ENCODE measurements at places on chromosomes 4 and X.

- no peak for DNase-seq
Measured at GRCh38 chr4:29908276-29908675, 811.9 kb upstream of the PCDH7 start.

GRCh38 chr4:163071308-163071707 lies 95.4 kb downstream of the NAF1 start:
- no peak for DNase-seq

GRCh38 chr4:17528551-17529165 lies 13.7 kb downstream of the CLRN2 start:
- no peak for DNase-seq

- no peak for DNase-seq
Measured at GRCh38 chr4:14767142-14767541, 235.1 kb upstream of the CPEB2 start.

DNA sequence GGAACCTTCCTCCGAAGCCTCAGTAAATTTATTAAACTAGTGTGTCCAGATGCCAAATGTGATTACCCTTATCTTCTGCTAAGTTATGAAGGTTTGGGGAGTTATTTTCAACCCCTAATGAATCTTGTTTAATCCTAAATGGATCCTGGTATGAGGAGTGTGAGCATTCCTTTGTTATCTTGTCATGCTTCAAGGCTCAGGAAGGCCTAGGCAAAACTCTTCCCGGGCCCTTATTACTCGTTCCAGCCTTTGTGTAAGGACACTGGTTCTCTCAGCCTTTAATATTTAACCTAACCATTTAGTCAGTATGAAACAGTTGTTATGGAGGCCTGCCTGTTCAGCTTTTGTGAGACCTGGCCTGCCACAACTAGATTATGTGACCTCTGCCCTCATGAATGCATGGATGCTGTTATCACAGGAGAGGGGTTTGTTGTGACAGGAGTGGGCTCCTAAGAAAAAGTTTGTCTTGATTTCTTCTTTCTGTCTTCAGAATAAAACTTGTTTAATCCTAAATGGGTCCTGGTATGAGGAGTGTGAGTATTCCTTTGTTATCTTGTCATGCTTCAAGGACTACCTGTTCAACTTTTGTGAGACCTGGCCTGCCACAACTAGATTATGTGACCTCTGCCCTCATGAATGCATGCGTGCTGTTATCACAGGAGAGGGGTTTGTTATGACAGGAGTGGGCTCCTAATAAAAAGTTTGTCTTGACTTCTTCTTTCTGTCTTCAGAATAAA lies 181.7 kb downstream of the SLC39A8 start:
- DNase-seq = no peak

DNA sequence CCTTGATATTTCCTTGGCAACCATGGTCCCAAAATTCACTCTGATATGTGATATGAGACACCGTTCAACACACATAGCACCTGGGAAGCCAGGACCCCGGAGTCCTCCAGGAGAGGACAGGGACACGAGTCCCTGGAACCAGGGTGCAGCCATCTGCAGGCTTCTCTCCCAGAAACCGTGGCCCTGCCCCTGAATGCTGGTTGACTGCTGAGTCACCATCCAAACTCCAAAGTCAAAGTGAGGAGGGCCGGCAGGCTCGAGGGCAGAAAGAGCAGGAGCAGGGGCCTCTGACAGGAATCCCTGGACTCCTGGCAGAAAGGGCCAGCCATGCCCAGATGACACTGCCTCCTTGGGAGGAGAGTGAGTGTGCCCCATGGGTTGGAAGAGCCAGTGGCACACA lies 6.9 kb upstream of the PNMA6A start:
- DNase-seq = no peak

DNA sequence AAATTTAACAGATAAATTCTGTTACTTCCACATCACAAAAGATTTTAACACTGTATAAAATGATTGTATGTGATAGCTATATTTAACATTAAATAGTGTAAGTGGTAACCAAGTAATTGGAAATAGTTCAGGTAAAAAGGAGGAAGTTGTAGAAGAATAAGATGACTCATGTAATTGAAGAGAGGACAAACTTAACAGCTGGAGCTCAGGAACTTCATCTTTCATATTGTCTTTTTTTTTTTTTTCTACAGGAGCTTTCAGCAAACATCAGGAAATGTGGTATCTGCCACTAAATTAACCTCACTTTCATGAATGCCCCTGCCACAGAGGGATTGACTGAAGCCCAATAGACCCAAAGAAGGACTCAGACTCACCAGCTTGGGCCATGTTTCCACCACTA lies 188.4 kb upstream of the VEGFC start:
- no peak for DNase-seq

DNA sequence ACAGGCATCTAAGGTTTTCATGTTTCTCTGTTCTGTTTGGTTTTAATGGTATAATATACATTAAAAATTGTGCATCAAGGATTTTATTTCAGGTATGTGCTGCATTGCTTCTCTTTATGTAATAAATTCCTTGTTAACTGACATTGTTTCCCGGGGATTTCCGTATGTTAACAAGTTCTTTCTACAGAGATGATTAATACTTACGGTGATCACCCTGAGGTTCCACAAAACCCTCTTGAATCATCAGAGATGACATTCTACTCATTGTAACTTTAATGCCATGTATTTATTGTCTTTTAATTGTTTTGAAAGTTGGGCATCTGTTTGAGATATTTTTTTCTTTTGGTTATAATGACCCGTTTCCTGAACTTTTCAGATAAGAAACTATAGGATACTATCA lies 37.5 kb downstream of the ARHGAP10 start:
- no peak for DNase-seq

DNA sequence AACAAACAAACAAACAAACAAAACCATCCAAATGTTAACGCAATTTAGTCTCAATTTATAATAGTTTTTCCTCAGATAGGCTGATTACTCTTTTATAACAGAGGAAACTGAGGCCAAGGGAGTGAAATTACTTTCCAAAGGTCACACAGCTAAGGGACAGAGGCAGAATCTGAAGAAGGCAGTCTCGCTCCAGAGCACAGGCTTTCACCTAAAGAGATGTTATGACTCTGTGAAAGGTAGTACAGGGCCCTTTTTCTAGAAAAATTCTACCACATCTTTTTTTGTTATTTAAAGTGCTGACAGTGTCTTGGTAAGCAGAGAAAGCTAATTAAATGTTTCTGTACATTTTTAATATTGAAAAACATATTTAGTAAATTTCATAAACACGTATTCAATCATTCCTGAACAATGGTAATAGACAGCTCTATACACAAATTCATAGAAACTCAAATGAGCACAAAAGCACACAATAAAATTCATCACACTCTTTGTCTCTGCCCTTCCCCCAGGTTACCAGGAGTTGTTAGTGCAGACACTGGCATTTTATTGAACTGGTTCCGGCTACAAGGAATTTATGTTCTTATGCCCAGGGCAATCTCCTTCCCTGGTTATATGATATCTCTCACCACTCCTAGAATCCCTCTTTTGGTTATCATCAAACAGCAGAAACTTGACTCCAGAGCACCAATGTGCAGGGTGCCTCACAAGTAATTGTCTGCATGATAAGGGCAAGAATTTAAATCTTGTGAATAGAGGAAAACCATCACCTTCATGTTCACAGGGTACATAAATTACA lies 7.7 kb upstream of the APBB2 start:
- no peak for DNase-seq

- DNase-seq = no peak
Measured at GRCh38 chr4:25437926-25438325, 60.9 kb downstream of the ANAPC4 start.

DNA sequence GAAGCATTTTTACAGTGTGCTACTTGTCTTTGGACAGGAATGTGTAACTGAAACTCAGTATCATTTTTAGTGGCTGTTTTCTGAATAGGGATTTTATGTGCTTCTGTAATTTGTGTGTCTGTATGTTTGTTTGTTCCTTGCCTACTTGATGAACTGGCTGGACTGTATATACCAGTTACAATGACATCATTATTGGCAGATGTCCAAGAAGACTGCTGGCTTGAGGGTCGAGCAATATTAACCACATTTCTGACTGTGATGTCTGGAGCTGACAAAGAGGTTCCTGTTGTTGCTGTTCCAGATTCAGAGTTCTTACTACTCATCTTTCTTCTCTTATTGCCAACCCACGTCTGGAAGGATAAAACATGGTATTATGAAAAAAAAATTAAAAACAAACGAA lies 33.0 kb downstream of the HDX start:
- DNase-seq = no peak

DNA sequence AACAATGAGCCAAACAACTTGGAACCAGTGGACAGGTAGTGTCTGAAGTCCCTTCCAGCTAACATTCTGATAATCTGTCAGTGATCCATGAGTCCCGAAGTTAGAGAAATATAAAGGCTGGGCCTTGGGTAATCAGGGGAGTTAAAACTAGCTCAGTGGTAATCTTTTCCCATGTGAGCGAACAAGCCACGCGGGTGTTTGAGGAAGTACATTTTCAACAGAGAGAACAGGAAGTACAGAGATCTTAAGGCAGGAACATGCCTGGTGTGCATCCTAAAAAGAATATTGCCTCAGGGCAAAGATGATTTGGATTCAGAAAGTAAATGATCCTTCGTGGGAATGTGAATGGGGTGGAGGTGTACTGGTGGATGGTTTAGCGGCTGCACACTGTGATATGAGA lies 42.9 kb downstream of the FNIP2 start:
- no peak for DNase-seq

DNA sequence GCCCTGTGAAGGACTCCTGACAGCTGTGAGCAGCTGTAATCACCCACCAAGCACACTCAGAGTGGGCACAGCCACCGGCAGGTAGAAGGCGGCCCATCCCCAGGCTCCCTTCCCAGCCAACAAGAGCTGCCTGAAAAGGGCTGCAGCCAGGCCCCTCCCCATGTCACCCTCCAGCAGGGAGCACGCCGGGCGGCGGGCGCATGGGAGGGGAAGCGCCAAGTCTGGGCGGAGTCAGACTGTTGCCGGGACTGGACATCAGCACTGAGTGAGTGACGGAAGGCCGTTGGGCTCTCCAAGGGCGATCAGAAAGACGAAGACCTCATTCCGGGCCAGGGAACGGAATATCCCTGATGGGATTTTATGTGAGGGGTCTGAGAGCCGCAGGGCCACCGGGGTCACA lies 82.1 kb downstream of the PPP2R2C start:
- DNase-seq = no peak

GRCh38 chr4:3573131-3573530 lies 40.9 kb upstream of the LRPAP1 start:
- no peak for DNase-seq

DNA sequence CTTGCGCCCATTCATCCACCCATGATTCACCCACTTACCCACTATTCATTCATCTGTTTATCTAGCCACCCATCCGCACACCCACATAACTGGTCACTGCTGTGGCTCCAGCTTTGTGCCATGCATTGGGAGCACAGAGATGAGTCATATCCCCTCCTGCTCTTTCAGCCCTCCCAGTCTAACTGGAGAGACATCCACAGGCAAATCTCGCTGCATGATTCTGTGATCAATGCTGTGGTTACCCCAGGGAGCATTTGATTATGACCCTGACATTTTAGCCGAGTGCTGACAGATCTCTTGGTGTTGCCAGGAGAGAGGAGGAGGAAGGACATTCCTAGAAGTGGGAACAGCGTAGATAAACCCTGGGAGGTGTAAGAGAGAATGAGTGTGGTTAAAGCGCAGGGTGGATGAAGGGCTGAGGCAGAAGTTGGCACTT lies 10.4 kb upstream of the PORCN start:
- DNase-seq = no peak

- DNase-seq = no peak
Measured at GRCh38 chrX:38232079-38232686, 11.5 kb upstream of the SRPX start.

GRCh38 chr4:94932366-94932765 lies 174.6 kb downstream of the BMPR1B start:
- DNase-seq = no peak

DNA sequence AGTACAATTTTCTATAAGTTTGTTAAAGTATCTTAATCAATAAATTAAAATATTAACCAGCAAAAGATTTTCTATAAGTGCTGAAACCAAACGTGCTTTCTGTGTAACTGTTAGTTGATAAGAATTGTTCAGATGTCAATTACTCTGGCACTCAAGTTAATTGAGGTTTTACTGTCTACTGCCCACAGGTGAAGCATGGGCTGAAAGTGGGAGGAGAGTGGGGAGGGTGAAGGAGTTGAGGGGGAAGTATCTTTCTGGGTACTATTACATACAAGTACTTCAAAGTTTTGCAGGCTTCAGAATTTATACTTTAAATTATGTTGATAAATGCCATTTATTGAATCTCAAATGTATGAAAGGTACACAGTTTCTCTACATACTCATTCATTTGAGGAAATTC lies 19.1 kb upstream of the CXCL3 start:
- no peak for DNase-seq

DNA sequence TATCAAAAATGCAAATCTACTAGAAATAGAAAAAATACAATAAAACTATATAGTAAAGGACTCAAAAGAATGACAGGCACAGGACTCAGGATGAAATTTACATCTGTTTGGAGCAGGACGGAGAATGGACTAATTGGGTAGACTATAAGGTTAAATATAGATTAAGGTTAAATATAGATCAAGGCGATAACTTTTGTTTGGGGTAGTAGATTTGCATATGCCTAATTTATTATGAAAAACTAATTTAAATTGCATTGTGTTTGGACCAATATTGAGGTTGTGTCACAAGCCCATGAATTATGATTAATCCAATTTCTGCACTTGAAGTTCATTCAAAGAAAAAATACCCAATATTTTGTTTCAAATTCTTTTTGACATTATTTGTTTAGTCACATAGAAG lies 31.0 kb downstream of the MTHFD2L start:
- DNase-seq = no peak

DNA sequence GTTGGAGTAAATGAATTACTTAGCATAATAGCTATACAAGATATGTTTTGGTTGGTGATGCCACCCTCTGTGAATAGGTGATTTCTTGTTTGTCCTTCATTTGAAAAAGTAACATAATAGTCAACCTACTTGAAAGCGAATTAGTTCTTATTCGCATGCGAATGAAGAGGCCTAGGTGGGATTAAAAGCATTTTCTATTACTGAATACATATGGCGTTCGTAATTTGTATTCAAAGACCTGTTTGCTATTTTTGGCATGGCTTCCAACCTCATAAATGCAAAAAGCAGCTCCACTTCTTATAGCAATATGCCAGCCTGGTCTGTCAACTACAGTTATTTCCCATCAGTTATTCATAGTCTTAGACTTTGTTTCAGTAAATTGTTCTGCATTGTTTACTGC lies 261.3 kb downstream of the TENM3 start:
- no peak for DNase-seq

- no peak for DNase-seq
Measured at GRCh38 chr4:15914736-15915135, 23.8 kb downstream of the FGFBP1 start.

All from GM10248 (cell line).